ENCODE measurements at places on chromosomes 11 and 22.
A peak's percentile ranks its signal among the peaks of the same experiment; 100 is the strongest.

GRCh38 chr11:74932169-74932568 lies 16.7 kb downstream of the XRRA1 start:
- no peak for DNase-seq

DNA sequence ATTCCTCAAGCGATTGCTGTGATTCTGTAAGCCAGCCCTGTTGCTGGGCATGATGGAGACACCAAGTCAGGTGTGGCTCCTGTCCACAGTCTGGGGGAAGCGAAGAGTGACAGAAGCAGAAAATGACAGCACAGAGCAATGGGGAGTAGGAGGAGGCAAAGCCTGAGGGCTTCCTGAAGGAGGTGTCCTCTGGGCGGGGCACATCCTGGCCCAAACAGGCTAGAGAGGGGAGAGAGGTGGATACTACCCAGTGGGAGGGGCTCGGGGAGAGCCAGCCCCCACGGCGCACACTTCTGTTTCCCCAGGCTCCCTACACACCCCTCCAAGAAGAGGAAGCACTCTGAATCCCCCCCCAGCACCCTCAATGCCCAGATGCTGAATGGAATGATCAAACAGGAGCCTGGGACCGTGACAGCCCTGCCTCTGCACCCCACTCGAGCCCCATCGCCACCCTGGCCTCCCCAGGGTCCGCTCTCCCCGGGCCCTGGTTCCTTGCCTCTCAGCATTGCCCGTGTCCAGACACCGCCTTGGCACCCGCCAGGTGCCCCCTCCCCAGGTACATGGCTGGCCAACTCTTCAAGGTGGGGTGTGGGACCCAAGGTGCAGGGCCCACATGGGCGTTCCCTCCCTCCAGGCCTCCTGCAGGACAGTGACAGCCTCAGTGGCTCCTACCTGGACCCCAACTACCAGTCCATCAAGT lies 18.9 kb downstream of the MYRF start:
- DNase-seq, result no peak

- DNase-seq, result peak; percentile 15
Measured at GRCh38 chr11:2779981-2780849, 80.4 kb upstream of the KCNQ1OT1 start.

DNA sequence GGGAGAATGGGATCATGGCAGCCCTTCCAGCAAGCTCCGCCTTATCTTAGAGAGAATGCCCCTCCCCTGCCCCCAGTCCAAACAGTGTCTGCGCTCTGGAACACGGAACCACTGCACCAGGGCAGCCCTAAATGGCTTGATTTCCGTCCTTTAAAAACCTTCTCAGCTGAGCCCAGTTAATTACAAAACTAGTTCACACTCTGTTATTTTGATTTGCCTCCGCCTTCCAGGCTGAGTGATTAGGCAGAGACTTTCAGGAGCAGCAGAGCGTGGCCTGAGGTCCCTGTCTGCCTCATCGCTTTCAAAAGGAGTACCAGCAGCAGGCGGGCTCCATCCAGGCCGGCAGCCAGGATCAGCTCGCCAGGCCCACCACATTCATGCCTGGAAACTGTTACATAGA lies 313.0 kb downstream of the BRD1 start:
- no peak for DNase-seq
